ENCODE measurements at places on chromosomes 1 and 21.

DNA sequence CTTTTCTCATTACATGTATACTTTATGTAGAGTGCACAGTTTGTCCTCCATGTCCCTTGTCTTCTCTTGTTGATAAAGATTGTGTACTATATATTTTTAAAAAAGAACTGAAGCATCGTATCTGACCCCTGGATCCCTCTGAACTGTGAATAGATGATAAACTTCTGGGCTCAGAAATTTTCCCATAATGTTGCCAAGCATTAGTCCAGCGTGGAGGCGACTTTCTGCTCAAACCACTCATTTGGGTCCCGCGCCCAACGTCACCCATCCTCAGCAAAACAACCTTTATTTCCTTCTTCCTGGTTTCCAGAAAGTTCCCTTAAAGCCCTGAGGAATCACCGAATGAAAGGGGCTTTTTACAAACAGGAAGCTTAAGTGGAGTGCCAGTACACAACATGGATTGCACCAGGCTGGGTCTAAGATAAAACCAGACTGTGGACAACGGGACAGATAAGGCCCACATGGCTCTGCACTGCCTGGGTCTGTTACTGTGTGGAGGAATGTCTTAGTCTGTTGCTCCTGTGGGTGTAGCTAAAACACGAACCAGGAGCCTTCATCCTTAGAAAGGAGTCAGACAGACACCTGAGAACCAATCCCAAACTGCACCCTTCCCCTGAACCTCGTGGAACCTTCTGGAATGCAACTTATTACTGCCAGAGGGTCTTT is 15.6 kb downstream of the EVA1C start:
- no peak for DNase-seq
- no peak overlapping the region for H3K27ac ChIP-seq
- no peaks in the 10 kb centered on the region for H3K4me1 ChIP-seq
- H3K36me3 ChIP-seq = no peaks in the 10 kb centered on the region
- no peak overlapping the region for H3K4me3 ChIP-seq

DNA sequence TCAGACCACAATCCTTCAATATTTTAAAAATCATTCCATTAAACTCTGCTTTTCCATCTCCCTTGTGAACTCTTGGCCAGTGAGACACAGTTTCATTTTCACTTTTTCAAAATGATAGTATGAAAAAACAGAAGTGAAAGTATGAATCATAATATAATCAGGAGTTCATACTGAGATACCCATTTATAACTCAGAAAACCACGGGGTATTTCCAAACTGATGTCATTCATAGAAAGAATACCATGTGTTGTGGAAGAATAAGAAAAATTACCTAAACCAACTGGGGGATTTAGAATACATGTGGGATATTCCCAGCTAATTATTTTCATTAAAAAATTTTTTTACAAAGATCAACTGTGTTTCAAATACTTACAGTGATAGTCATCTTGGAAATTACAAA is 149.9 kb downstream of the MRPL39 start:
- no peaks in the 10 kb centered on the region for H3K27me3 ChIP-seq
- no peak for DNase-seq
- no peak overlapping the region for H3K27ac ChIP-seq
- H3K4me1 ChIP-seq = no peaks in the 10 kb centered on the region
- no peak overlapping the region for H3K4me3 ChIP-seq
- H3K36me3 ChIP-seq = no peaks in the 10 kb centered on the region

DNA sequence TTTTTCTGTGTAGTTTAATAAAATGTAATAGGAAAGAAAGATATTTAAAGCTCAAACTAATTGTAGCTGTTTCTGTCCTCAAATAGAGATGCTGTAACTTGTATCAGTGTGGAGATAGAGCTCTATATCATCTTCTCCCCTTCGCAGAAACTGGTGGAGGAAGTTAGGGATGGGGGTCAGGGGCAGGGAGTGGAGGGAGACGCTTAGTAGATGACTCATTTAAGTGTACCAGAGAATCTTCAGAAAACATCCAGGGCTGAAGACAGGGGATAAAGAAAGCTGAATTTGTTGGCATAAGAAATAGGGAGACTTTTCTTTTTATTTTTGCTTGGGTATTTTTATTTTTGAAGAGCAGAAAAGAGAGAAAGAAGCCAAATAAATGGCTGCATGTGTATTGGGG is 282.6 kb upstream of the DPYD start:
- H3K4me3 ChIP-seq = no peak overlapping the region
- no peaks in the 10 kb centered on the region for H3K27me3 ChIP-seq
- H3K36me3 ChIP-seq = no peaks in the 10 kb centered on the region
- no peak for DNase-seq
- no peak overlapping the region for H3K27ac ChIP-seq

DNA sequence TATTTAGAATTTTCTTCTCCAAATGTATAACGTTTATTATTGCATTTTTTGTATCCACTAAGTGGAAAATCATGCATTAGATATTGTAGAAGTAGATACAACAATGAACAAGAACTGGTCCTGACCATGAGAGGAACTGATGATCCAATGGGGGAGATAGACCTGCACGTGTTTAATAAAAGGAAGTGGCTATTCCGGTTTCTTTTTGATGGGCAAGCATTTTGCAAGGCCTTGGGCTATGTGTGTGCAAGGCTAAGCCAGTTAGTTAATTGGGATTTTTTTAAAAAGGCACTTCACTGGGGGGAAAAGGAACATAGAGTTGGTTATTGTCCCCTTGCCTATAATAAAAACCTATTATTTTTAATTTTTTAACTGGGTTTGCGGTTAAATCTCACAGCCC is 961 bp upstream of the VCAM1 start:
- no peak overlapping the region for H3K27ac ChIP-seq
- DNase-seq = no peak
- H3K4me1 ChIP-seq = peaks cover 22% of the 10 kb centered on the region
- no peak overlapping the region for H3K4me3 ChIP-seq
- H3K36me3 ChIP-seq = no peaks in the 10 kb centered on the region

- H3K27ac ChIP-seq = no peak overlapping the region
- peaks cover 8% of the 10 kb centered on the region for H3K4me1 ChIP-seq
- no peaks in the 10 kb centered on the region for H3K27me3 ChIP-seq
- no peak for DNase-seq
- no peaks in the 10 kb centered on the region for H3K36me3 ChIP-seq
Measured at GRCh38 chr21:45000637-45001133, 60.9 kb downstream of the SLX9 start.

Data from neural progenitor cell (in vitro differentiated cells).